Activated T-helper 17 cell treated with anti-CD3 and anti-CD28 coated beads, Interleukin-2, amount 50 U/mL, for 72 hours (primary cell): ENCODE measurements at places on chromosomes 5 and 9.

DNA sequence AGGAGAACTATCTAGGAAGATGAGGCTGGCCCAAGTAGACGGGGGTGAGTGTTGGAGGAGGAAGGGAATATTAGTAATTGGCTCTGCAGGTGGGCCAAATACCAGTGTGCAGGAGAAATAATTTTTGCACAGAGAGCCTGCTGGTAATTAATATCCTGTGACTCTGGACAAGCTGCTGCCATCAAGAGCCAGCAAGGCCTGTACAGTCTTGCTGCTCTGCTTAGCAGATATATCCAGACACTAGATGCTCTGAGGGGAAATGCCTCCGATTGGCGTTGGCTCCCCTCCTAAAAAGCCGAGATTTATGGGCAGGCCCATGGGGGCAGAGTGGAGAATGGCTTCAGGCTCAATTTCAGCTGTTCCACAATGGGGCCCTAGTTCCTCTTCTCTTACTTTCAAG, 29.6 kb upstream of the ASTN2 start:
- H3K36me3 ChIP-seq: no peaks in the 10 kb centered on the region
- no peak for ATAC-seq
- no peaks in the 10 kb centered on the region for H3K4me1 ChIP-seq
- H3K27me3 ChIP-seq: no peaks in the 10 kb centered on the region
- no peak overlapping the region for H3K27ac ChIP-seq

- no peak overlapping the region for H3K27ac ChIP-seq
- H3K36me3 ChIP-seq: no peaks in the 10 kb centered on the region
- no peaks in the 10 kb centered on the region for H3K27me3 ChIP-seq
- ATAC-seq: no peak
- H3K4me1 ChIP-seq: no peaks in the 10 kb centered on the region
- no peak overlapping the region for H3K4me3 ChIP-seq
These were observed 70.4 kb downstream of the SPRY4 start for GRCh38 chr5:142254431-142254830.

DNA sequence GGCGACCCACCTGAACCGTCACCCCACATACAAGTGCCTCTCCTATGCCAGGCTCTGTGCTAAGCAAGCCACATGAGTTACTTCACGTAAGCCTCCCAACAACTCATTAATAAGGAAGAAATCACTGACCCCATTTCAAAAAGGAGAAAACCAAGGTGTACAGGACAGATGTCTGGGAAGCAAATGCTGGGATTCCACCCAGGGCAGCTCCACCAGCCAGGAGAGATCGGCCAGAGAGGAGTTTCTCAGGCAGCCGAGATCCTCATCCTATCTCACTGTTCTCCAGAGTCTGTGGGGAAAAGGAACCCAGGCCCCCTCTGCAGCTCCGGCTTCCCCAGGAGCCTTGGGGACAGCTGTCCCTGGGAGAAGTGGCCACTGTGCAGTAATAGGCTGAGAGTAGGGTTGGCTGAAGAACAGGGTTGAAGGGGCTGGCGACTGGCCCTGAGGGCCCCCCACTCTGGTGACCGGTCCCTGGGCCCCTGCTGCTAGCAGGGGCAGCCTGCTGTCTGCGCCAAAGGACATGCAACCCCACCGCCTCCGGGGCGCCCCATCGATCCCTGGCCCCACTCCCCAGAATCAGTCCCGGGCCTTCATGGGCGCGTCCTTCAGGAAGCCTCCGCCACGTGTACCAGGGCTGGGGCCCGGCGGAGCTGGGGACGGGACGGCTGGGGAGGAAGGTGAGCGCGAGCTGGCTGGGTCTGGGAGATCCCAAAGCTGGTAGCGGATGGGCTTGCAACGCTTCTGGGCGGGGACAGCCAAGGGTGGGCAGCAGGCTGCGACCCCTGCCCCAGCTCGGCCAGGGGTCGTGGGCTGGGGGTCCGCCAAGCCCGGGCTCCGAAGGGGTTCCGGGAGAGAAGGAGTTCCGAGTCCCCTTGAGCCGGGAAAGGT, 44.1 kb upstream of the STXBP1 start:
- H3K27ac ChIP-seq: peak overlapping the region; percentile 80
- no peak for ATAC-seq
- H3K36me3 ChIP-seq: peaks cover 11% of the 10 kb centered on the region
- peak overlapping the region; percentile 88 for H3K4me3 ChIP-seq
- H3K27me3 ChIP-seq: no peaks in the 10 kb centered on the region

- no peak overlapping the region for H3K4me3 ChIP-seq
- no peak overlapping the region for H3K27ac ChIP-seq
- no peaks in the 10 kb centered on the region for H3K4me1 ChIP-seq
These were observed 250.2 kb downstream of the CYLC2 start for GRCh38 chr9:103245369-103245768.

DNA sequence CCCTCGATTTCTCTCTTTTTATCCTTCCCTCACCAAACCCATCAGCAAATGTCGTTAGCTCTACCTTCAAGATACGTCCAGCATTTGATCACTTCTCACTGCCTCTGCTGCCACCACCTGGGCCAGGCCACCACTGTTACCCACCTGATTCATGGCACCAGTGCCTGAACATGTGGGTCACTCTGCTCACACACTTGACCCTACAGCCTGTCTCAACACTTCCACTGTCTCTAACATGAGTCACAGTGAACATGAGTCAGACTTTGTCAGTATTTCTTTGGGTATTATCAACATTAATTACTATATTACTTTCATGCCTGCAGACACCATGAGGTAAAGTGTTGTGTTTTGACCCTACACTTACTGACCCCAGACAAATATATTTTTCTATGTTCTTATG, 19.6 kb downstream of the SLC24A2 start:
- no peaks in the 10 kb centered on the region for H3K4me1 ChIP-seq
- peaks cover 9% of the 10 kb centered on the region for H3K27me3 ChIP-seq
- no peak overlapping the region for H3K27ac ChIP-seq

DNA sequence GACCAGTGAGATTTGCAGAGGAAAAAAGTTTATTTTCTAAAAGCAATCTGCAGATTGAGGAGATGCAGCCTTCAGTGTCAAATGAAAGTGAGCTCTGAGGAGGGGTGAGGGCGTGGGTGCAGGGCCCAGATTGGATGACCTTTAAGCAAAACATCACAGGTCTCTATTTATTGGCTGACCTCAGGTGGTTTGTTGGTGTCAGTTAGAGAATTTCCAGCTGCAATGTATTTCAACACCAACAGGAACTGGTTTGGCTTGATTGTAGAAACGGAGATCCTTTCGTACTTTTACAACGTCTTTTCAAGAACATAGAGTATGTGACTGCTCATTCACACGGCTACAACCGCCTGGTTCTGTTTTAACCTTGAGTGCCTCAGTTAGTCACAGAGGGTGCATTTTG, 1069.1 kb downstream of the EFNA5 start:
- H3K4me1 ChIP-seq: no peaks in the 10 kb centered on the region
- H3K27me3 ChIP-seq: no peaks in the 10 kb centered on the region
- H3K36me3 ChIP-seq: no peaks in the 10 kb centered on the region
- H3K27ac ChIP-seq: no peak overlapping the region
- no peak for ATAC-seq
- no peak overlapping the region for H3K4me3 ChIP-seq
